Activated CD4-positive, alpha-beta T cell treated with anti-CD3 and anti-CD28 coated beads for 4 hours (primary cell): ENCODE measurements at places on chromosomes 6 and 20.

DNA sequence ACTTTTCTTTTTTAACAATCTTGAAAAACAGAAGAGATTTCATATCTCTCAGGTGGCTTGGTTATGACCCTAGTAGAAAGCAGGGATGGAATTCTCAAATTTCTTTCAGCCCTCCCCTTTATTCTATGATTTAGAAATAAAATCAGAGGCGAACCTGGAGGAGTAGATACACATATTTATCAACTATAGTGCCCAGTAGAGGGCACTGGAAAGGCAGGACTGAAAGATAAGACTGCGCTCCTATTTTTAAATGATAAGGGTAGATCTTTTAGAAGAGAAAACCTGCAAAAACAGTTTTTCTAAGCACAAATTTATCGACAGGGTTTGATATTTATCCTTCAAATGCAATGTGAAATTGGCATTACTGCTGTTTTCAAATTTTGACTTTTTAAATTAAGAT, 1296.6 kb downstream of the EPHA7 start:
- DNase-seq: no peak

- DNase-seq: no peak
Observed at GRCh38 chr6:144377586-144378210, 92.6 kb downstream of the UTRN start.

DNA sequence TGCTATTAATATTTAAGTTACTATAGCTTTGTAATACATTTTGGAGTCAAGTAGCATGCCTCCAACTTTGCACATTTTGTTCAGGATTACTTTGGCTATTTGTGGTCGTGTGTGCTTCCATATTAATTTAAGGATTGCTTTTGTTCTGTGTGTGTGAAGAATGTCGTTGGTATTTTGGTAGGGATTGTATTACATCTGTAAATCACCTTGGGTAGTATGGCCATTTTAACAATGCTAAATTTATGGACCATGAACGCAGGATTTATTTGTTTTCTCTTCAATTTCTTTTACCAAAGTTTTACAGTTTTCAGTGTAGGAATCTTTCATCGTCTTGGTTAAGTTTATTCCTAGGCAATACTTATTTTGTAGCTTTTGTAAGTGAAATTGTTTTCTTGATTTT, 758.0 kb downstream of the FRK start:
- no peak for DNase-seq

DNA sequence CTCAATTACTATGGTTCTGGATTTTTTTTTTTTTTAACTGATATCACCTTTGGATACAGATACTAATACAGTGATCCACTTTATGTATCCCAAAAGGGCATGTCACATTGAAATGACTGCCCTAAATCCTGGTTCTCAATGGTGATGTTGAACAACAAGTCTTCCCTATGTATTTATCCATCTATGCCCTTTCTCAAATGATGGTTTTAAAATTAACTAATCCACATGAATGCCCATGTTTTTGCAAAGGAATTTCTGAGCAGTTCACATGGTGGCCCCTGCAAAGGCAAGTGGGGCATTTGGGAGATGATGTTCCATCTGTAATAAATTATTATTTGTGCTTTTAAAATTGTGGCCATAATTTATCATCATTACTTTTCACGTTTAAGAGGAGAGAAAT, 2.7 kb downstream of the ADGRB3 start:
- no peak for DNase-seq

- DNase-seq: no peak
Observed at GRCh38 chr6:139623372-139623771, 248.9 kb upstream of the CITED2 start.

DNA sequence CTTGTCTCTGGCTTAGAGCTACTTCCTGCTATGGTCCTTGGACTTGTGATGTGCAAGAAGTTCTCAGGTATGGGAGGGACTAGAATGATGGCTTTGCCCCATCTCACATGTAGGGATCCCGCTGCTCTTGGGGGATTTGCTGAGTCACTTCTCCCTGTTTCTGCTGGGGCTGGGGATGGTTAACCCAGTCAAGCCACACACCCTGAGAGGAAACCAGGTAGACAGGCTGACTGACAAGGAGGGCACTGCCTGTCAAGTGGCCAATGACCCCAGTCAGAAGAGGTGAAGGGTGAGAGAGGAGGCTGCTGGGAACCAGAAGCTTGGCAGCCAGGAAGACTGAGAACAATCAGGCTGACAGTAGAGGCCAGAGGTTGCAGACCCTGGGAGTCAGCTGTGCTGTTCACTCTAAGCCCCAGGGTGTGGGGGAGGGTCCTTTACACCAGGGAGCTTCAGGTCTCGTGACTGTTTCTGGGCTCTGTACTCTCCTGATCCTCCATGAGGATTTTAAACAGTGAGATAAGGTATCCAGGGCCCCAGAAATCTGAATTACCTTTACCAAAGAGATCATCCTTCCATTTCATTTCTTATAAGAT, 34.6 kb downstream of the HLA-F start:
- no peak for DNase-seq

DNA sequence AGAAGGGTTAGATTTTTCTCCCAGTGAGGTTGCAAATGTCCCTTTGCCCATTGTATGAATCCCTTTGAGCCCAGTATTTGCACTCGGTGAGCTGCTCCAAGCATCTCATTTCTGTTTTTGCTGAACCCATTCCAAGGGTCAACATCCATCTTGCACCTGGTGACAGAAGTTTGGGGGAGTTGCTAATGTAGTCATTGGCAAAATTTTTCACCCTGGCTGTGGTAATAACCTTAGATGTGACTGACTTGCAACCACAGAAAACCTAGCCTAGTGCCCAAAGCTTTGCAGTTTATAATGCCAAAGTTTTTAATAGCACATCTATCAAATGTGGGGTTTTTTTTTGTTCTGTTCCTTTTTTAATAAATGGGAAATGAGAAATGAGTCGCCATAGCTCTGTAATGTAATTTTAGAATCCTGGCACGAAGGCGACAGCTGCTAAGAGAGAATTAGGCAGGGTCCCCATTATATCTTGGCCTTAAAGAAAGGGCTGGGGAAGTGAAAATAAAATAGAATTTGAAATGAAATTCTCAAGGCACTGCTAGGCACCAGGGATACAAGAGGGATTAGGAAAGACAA, 682.8 kb downstream of the KIF16B start:
- no peak for DNase-seq

DNA sequence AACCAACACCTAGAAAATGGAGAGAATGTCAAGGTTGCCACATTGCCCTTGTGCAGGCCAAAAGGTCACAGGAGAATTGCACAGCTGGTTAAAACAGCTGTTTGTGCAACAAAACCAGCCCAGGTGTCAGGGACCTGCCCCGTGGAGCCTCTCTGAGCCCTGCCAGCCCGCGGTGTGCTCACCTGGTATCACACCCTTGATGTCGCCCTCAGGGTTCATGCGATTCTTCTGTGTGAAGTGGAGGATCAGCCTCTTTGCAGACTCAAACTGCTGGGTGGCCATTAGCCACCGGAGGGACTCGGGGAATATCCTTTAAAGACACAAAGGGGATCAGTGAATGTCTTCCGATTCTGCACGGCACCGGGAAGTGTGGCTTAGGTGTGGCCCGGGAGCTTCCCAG, 39.2 kb downstream of the PSMG4 start:
- no peak for DNase-seq

DNA sequence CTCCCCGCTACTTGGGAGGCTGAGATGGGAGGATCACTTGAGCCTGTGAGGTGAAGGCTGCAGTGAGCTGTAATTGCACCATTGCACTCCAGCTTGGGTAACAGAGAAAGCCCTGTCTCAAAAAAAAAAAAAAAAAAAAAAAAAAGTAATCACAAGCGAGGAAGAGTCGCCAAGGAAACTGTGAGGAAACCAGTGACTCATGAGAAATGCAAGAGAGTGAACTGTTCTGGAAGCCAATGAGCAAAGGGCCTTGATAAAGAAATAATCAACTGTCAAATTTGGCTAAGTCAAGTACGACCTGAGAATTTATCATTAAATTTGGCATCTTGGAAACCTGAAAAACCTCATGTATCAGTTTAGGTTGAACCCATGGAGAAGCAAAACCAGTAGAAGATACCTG, 16.1 kb upstream of the LAMP5 start:
- no peak for DNase-seq

GRCh38 chr6:107977283-107977682, 19.3 kb upstream of the SEC63 start:
- DNase-seq: no peak

DNA sequence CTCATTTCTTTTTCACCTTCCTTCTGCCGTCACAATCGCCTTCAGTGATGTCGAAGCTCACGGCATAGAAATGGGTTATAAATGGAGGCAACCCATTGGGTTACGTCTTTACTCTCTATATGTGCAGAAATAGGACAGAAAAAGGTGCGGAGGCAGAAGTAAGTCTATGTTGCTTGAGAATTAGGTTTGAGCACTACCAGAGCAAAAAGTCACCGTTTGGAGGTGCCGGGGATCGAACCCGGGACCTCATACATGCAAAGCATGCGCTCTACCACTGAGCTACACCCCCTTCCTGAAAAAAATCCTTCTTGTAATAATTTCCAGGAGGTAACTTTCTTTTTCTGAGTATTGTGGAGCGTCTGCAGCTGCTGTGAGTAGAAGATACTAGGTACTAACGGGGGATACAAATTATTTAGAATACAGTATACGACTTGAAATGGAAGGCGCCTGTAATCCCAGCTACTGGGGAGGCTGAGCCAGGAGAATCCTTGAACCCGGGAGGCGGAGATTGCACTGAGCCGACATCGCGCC, 134.2 kb downstream of the TRIM27 start:
- no peak for DNase-seq

DNA sequence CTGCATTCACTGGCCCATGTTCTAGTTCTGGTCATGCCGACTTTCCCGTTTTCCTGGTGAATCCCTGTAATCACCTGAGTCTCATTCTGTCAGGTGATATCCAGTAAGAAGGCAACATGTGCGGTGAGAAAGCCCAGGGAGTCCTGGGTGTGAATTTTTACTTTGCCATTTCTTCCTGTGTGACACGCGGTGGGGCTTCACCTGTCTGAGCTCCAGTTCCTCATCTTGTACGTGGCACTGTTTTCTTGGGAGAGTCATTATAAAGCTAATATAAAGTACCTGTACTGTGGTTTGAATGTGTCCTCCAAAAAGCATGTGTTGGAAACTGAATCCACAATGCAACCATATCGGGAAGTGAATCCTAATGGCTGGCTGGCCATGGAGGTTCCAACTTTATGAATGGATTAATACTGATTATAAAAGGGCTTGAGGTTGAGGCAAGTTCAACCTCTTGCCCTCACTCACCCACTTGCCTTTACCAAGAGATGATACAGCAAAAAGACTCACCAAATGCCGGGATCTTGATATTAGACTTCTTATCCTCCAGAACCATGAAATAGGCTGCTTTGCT, 5.1 kb downstream of the HLA-E start:
- DNase-seq: peak; percentile 39

DNA sequence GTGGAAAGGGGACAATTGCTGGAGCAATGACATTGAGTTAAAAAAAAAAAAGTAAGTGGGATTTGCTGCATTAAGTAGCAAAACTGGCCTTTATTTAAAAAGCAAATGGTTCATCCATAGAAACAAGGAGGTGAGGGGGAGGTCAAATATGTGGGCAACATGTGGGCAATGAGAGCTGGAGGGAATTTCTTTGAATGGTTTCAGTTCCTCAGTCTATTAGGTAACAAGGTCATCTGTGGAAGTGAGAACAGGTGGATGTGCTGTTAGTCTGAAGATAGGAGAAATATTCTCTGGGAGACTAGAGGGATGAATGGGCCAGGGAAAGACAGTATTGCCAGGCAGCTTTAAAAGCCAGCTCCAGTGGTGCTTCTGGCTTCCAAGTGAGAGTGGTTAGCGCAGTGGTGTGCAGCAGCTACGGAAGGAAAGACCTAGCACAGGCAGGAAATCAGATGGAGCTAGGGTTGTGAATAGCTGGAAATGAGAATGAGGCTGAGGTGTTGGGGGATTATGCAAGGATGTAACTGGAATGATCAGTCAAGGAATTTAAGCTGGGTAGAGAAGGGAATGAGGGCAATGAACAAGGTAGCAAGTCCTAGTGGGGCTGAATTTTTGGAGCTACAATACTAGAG, 727.6 kb downstream of the PTPRT start:
- DNase-seq: no peak

DNA sequence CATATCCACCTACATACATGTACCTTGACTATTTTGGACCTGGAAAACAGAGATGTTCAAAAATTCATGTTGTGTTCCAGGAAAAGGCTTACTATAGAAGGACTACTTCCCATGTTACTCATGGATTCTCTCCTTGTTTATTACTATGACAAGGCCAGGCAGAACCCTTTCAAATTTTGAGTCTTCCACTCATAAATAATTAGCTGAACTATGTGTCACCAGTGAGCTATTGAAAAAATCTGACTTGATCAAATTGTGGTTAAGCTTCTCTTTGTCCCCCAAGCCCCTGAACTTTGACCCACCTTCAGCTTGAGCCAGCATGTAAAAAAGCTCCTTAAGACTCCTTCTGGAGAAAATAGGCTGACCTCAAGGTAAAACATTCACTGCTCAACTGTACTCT, 1142.8 kb upstream of the EYS start:
- no peak for DNase-seq

DNA sequence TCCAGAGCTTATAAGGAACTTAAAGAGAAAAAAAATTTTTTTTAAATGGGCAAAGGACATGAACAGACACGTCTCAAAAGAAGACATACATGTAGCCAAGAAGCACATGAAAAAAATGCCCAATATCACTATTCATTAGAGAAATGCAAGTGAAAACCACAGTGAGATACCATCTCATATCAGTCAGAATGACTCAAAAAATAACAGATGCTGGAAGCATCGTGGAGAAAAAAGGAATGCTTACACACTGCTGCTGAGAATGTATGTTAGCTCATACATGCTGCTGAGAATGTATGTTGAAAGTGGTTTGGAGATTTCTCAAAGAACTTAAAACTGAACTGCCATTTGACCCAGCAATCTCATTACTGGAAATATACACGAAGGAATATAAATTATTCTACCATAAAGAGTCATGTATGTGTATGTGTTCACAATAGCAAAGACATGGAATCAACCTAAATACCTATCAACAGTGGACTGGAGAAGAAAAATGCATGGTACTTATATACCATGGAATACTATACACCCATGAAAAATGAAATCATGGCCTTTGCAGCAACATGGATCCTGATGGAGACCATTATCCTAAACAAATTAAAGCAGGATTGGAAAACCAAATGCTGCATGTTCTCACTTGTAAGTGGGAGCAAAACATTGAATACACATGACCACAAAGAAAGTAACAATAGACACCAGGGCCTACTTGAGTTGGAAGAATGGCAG, 5.2 kb downstream of the OR11A1 start:
- DNase-seq: no peak
